DMS153 (cell line): ENCODE measurements at places on chromosomes 5 and 9.

DNA sequence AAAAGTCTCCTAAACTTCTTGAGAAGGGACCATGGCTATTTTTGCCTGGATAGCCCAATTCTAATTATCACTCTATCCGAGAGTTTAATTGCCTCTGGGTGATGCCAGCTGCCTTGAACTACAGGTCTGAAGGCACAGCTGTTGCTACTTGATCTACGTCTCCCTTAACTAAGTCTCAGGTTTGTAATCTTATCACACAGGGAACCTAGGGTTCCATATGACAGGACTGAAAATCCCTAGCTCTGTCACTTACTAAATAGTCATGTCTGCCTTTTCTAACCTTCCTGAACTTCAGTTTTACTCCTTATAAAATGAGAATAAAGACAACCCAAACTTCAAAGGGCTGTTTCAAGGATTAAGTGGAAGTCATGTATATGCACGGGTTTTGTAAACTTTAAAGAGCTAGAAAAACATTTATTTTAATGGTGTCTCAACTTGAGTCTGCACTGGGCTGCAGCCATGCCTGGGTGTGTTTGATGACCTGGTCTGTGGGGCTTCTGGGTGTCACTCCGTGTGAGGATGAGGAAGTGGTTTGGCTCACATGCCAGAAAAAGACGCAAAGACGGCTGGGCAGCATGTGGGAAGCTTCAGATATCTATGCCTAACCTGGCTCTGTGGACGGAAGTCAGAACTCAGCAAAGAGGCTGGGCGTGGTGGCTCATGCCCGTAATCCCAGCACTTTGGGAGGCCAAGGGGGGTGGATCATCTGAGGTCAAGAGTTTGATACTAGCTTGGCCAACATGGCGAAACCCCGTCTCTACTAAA, 129.3 kb upstream of the SLC44A1 start:
- DNase-seq = no peak

DNA sequence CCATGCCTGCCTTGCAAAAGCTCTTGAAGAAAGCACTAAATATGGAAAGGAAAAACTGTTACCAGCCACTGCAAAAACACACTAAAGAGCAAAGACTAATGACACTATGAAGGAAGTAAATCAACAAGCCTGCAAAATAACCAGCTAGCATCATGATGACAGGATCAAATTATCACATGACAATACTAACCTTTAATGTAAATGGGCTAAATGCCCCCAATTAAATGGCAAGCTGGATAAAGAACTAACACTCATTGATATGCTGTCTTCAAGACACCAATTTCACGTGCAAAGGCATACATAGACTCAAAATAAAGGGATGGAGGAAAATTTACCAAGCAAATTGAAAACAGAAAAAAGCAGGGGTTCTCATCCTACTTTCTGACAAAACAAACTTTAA, 231.8 kb upstream of the RGMB start:
- DNase-seq = no peak

- no peak for DNase-seq
Measured at GRCh38 chr9:4442806-4443205, 47.5 kb upstream of the SLC1A1 start.

GRCh38 chr5:9544056-9544455, 1.8 kb downstream of the SEMA5A start:
- DNase-seq = no peak

GRCh38 chr5:142901476-142902185, 131.5 kb downstream of the ARHGAP26 start:
- no peak for DNase-seq

- no peak for DNase-seq
Measured at GRCh38 chr5:83562791-83563557, 91.4 kb downstream of the VCAN start.

GRCh38 chr5:150224483-150225027, 34.7 kb downstream of the SLC6A7 start:
- DNase-seq = no peak

DNA sequence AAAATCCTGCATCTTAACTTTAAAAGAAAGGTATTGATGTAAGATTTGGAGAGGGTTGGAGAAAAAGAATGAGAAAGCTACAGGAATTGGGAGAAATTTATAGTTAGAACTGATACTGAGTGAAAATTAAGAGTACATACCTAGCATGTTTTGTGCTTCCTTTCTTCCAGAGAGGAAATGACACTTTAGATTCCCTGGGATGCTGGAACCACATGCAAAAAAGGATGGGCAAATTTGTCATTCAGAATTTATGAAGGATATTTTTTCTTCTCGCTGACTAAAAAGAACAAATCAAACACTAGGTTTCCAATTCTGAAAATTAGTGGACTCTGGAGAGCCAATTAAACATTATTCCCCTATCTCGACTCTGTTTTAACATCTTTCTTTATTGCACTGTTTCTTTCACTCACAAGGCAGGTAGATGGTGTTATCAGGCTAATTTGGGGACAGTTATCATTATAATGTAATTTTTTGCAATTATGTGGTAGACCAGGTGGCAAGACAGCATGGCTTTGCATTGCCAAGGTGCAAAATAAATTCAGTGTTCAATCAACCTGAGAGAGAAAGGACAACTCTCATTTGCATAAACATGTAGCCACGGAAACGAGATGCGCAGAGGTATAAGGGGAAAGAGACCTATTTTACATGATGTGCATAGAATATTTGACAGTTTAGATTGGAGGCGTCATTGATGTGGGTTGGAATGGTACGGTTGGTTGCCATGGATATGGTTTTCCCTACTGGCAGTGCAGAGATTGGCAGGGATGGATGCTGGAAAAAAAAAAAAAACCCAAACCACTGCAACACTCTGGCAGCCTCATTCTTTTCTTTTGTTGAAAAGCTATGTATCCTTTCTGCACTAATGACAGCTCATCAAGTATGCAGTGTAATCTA, 320.4 kb upstream of the CCNH start:
- DNase-seq = no peak

GRCh38 chr5:110341836-110342235, 384.6 kb downstream of the TMEM232 start:
- no peak for DNase-seq

DNA sequence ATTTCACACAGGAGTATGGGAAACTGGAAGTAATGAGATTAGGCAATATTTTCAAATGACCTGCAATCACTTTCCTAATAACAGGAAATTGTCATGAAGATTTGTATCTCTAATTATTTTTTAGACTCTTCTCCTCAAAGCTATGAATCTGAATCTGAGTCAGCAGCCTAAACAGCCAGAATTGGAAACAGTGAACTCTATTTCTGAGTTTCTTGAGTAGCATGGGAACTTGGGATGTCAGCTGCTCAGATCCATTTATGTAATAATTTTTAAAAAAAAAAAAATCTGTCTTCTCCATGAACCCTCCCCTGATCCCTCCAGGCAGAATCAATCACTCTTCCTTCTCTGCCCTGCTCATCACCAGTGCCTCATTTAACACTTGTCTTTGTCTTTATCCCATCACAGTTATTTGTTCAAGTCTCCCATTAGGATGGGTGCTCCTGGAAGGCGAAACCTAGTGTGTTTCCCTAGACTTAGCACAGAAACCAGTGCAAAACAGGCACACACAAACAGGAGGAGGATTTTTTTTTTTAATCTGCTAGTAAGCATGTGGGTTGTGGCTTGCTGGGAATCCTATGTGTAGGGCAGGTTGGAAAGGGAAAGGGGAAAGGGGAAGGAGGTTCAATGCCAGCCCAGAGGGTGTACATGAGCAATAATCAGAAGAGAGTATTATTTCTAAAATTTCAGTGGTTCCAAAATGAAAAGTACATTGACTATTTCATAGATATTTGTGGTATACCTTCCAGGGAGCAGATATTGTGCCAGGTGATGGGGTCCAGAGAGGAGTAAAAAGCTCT, 186.8 kb downstream of the TTLL11 start:
- no peak for DNase-seq

GRCh38 chr5:107099506-107099905, 571.2 kb downstream of the EFNA5 start:
- no peak for DNase-seq

- DNase-seq = no peak
Measured at GRCh38 chr9:75146229-75146628, 57.9 kb downstream of the OSTF1 start.

GRCh38 chr9:108748776-108749175, 107.0 kb downstream of the ACTL7B start:
- no peak for DNase-seq

DNA sequence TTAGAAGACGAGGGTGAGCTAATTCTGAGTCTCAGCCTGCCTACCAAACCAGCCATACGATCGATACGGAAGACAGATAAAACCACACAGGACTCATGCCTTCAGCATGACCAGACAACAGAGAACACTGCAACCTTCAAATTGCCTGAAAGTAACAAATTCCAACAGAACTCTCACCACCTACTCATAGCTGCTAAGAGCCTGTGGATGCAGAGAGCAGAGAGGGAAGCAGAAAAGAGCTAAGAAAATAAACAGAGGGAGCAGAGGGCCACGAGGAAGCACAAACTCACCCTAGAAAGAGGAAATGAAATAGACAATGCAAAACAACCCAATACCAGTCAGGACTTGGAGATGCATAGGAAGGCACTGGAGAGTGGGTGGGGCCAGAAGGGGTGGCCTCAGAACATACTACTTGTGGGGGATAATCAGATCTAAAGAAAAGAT, 86.7 kb upstream of the TAS2R1 start:
- DNase-seq = no peak

GRCh38 chr5:59789894-59790293, 103.6 kb downstream of the PDE4D start:
- no peak for DNase-seq

DNA sequence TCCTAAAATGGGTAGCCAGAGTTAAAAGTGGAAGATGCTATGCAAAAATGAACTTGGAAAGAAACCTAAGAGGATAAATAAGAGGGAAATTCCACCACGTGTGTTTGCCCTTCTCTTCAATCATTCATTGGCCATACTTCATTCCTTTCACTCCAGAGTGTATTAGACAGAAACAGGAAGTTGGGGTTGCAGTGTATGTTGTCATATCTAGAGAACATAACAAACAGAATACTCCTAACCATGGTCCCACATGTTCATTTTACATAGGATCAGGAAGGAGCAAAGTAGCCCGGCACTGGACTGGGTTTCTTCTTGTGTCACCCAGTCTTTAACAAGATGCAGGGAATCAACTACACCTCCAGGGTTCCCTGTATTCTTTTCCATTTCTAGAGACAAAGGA, 7.6 kb upstream of the GPBP1 start:
- no peak for DNase-seq

- no peak for DNase-seq
Measured at GRCh38 chr5:152477536-152477935, 72.5 kb upstream of the NMUR2 start.

GRCh38 chr9:35287987-35288632, 126.3 kb downstream of the UNC13B start:
- no peak for DNase-seq

DNA sequence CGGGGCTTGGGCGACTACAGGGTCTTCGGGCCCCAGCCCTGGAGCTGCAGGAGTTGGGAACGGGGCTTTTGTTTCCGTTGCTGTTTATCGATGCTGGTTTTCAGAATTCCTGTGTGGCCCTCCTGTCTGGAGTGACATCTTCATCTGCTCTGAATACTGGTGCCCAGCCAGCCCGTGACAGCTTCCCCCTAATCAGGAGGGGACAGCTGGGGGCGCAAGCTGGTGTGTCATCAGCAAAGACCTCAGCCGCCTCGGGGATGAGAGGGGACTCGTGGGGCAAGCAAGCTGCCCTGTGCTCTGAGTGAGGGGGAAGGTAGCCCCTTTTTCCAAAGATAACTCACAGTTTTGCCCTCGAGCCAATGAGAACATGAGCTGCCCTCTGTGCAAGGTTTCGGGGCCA, 110.7 kb downstream of the RXRA start:
- DNase-seq = no peak

DNA sequence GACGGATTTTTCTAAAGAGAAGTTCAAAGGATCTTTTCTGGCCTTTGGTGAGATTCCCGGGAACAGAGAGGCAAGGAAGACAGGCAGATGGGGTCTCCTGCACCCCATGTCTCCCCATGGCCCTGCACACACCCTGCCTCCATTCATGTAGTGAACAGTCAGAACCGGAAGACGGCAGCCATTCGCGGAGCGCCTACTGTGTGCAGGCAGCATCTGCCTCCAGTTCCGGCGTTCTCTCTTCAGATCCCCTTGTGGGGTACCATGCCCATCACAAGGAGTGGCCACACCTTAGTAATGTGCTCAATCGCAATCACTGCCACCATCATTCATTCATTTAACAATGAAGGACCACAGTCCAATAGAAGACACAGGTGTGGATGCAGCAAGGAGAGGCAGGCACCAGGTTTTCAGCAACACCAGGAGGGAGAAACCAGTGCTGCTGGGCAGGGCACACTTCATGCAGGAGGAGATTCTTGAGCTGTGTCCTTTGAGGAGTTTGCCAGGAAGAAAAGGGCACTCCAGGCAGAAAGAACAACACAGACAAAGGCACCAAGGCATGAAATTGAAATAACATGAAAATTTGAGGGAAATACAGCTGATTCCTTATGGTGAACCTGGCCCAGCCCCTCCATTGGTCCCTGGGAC, 171.5 kb upstream of the PHYKPL start:
- no peak for DNase-seq

- DNase-seq = no peak
Measured at GRCh38 chr9:94198414-94198813, 60.7 kb upstream of the ZNF169 start.

GRCh38 chr5:139150367-139150999, 47.7 kb downstream of the SIL1 start:
- no peak for DNase-seq

DNA sequence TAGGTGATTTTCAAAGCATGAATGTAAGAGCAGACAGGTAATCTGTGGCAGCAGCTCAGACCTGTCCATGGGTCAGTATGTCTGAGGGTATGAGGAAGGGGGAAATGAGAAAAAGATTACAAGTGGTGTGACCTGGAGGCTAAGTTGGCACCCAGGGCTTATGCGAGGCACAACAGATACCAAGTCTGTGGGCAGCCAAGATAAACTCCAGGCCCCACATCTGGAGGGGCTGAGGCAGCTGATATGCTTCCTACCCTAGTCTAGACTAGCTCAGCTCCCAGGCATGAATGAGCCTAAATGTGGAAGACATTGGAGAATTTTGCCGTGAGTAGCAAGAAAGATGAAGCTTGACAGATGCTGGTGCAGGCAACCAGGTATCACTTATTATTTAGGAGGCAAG, 151.7 kb downstream of the PIK3R1 start:
- no peak for DNase-seq

GRCh38 chr9:3827175-3827574, 301.4 kb upstream of the RFX3 start:
- DNase-seq = no peak
